ENCODE measurements at places on chromosomes 4 and X.

GRCh38 chr4:115126491-115126890 lies 13.1 kb upstream of the NDST4 start:
- no peak for DNase-seq

DNA sequence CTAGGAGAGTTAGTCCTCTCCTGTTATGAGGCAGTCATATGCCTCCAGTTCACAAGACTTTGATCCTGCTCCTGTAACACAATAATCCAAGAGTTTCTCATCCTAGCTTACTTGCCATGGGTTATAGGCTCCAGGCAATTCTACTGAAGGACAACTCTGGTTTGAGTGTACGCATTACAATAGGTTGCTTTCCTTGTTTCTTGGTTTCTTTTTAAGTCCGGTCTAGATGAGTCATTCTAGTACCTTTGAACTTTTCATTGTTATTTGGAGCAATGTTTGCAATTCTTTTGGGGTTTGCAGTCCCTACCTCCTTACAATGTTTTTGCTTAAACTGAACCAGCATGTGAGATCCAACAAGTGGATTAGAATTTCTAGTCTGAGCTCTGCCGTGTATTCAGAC lies 109.1 kb downstream of the ANAPC4 start:
- no peak for DNase-seq

DNA sequence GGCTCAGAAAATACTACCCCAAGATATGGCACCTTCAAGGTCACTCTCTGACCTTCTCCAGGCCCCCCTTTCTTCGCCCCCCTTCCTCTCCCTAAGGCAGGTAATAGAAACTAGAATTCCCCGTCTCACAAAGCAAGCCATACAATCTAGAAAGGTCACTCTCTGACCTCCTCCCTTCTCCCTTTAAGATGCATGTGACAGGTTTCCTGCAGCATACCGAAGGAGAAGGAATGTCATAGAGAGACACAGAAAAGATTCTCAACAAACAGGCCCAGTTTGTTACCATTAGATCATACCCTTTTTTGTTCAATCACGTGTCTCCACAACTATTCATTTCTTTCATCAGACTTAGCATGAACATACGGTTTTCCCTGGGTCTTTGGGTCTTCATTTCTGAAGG lies 51.2 kb upstream of the RBMXL3 start:
- no peak for DNase-seq

GRCh38 chrX:153966841-153967535 lies 4.6 kb downstream of the HCFC1 start:
- no peak for DNase-seq

GRCh38 chr4:31748382-31748781 lies 1028.2 kb downstream of the PCDH7 start:
- DNase-seq: no peak

DNA sequence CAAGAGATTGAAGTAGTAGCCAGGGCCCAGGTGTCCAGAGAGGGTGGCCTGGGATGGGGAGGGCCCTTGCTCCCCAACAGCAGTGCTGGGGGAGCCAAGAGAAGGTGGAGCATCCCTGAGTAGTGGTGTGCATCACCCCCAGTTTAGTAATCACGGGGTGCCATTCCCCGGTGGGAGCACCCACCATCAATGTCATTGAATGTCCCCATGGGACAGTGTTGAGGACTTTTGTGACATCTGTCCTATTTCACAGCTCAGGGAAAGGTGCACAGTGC lies 4.4 kb upstream of the CPZ start:
- no peak for DNase-seq

GRCh38 chrX:123807835-123808416 lies 51.9 kb upstream of the XIAP start:
- no peak for DNase-seq

DNA sequence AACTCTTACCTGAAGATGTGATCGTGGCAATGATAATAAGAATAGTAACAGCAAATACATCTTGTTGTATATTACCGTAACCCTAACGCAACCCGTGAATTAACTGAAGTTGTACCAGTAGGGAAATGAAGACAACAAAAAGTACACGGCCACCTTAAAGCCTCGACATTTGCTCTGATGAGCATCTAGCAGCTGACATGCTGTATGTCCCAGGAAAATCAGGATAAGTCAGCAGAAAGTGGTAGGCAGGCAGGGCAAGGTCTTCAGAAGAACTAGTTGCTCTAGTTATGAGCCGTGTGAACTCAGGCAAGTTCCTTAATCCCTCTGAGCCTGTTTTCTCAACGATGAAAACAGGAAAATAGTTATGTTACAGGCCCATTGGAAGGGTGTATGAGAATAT lies 7.7 kb upstream of the ASB5 start:
- DNase-seq: no peak

DNA sequence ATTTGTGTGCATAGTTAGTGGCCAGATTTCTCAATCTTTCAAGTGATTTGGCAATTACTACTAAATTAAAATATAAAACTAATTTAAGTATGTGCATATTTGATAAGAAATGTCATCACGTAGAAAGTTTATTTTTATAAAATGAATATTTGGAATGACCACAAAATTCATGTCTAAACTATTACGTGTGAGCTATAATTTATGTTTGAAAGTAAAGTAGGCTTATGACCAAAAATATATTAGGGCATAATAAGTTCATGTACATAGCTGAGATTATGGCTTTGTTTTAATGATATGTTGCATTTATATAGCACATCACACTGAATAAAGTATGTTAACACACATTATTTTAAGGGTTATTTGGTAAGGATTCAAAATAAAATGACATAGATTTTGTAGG lies 1532.6 kb downstream of the C4orf33 start:
- no peak for DNase-seq

DNA sequence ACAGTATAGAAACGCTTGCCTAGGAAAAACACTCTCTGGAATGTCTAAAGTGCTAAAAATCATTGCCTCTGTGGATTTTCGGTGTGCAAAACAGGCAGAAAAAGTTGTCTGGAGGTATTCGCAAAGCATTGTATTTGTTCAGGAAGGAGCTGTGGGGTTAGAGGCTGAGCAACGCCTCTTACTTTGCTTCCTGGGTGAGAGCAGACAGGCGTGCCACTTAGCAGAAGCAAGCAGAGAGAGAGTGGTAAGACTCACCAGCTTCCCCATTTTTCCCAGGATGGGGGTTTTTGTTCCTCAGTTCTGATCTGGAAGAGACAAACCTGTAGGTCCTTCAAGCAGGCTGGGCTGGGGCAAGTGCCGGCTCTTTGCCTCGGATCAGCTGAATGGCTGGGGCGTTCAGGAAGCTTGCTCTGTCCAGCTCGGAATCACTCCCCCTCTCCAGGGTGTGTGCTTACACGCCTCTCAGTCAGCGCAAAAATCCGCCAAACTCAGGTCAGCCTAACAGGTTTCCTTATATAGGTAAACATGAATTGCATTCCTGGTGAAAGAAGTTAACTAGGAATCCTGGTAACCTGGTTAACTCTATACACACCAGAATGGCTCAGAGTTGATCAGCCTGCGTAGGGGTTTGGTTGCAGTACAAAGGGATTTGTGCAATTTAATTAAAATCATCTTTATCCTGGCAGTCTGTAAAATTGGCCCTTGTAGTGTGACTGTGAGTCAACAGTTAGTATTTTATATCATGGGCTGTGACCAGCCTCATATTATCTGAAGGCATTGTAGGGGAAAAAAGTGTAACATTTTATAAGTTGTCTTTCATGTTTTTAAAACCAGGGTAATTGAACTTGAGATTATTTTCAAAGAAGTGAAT lies 213.1 kb upstream of the MID1 start:
- no peak for DNase-seq

- no peak for DNase-seq
Observed at GRCh38 chr4:11131491-11131890, 297.2 kb downstream of the HS3ST1 start.

- peak; percentile 18 for DNase-seq
Observed at GRCh38 chr4:81351654-81352445, 119.9 kb downstream of the RASGEF1B start.

GRCh38 chr4:176277162-176277904 lies 8.3 kb upstream of the ASB5 start:
- no peak for DNase-seq

- DNase-seq: no peak
Observed at GRCh38 chrX:74931214-74931613, 6.0 kb upstream of the NEXMIF start.
